Activated CD4-positive, alpha-beta T cell treated with anti-CD3 and anti-CD28 coated beads, Interleukin-2, amount 50 U/mL, for 16 hours (primary cell): ENCODE measurements at places on chromosomes 1 and 21.

- no peak for DNase-seq
Observed at GRCh38 chr1:183922197-183922596, 115.3 kb downstream of the COLGALT2 start.

DNA sequence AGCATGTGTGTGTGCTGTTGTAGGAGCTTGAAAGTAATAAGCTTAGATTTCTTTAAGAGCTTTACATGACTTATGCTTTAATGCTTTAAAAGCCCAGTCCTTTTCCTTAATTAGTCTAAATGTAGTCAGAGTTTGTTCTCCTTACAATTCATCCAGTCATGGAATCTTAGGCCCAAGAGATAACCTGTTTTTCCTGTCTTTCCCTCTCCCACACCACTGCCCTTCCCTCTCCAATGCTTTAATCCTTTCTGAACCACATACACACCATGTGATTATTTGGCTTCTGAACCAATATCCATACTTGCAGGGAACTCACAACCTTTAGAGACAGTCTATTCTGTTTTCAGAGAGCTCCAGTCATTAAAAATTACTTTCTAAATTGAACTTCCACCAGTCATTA lies 37.6 kb downstream of the ALG6 start:
- DNase-seq, result no peak

DNA sequence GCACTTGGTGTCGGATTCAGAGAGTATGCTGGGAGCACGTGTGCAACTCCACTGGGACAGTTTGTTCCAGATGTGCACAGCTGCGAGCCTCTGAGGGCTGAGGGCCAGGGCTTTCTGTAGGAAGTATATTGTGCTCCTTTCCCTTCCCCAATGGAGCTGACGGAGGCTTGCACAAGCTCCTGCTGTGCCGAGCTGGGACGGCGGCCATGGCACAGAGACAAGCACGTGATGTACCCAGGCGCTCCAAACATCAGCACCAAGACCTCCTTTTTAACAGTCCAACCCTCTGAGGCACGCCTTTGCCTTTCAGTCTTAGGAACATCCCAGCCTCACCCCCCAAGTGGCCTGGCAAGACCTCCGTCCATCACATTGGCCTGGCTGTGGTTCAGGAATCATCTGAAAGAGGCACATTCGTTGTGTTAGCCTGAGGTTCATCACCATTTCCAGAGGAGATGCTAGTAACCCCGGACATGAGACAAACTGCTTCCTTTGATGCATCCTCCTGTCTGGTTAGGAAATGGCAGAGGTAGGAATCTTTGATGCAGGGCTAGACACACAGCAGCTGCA lies 339.2 kb upstream of the KAZN start:
- no peak for DNase-seq

GRCh38 chr1:58162952-58163550 lies 383.5 kb downstream of the OMA1 start:
- DNase-seq, result peak; percentile 2

- DNase-seq, result no peak
Observed at GRCh38 chr1:179803918-179804317, 60.8 kb downstream of the FAM163A start.

DNA sequence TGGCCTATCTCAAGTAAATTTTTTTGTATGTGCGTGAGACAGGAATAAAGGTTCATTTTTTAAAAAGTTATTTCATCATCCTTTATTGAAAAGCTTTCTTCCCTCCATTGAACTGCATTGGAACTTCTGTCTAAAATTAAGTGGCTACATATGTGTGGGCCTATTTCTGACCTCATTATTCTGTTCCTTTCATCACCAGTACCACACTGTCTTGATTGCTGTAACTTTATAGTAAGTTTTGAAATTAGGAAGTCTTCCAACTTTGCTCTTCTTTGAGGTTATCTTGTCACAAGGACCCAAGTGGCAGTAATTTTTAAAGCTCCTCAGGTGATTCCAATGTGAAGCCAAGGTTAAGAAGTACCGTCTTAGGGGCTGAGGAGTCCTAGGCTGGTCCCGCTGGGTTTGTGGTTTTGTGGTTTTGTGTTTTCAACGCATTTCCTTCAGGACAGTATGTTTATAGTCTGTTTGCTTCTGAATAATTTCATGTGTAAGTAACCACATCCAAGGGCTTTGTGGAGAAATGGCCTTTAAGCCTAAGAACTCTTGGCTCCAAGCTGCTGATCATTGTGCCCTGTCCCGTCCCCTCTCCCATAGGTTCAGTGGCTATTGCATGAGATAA lies 12.4 kb upstream of the SCAF4 start:
- DNase-seq, result no peak

DNA sequence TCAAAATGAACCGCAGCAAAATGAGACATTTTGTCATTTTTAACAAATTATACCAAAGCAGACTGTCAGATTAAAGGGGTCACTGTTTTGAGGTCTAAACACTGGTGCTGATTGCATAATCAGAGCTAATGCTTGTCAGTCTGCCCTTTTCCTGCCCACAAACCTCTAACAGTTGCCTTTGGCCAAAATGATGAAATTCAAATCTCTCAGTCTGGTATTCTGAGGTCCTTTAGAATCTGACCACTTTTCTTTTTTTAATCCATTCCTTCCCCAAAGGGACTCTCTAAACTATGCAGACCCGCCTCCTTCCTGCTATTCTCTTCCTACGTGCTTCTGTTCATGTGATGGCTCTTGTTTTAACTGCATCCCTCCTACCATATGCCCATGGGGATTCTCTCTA lies 145.2 kb upstream of the SPATA6 start:
- DNase-seq, result no peak

- DNase-seq, result peak; percentile 95
Observed at GRCh38 chr1:25022361-25023189, 92.5 kb upstream of the RUNX3 start.

GRCh38 chr21:34126691-34127090 lies 53.3 kb downstream of the MRPS6 start:
- no peak for DNase-seq

DNA sequence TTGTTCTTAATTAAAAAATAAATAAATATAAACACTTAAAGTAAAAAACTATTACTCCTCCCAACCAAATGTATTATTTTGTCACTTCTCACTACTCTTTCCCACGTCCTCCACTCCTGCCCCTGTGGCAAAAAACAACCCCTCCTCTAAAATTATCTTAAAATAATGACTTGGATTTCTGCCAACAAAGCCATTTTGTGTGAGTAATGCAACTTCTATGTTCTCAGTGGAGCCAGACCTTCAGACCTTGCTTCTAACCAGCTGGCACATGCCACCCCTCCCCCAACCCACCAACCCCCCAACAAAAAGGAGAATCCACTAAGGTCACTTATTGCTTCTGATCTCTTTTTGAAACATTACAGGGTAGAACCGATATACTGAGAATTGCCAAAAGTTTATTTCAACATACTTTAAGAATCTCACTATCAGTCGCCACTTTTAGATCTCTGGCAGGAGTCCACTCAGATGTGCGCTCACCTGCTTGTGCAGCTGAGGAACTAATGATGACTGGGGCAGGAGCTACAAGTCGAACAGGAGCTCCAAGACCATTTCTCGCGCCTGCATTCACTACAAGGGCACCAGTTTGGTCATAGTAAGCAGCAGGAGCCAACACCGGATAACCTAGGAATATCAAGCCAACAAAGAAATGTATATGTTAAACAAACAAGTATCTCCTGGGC lies 58.3 kb upstream of the SDC3 start:
- no peak for DNase-seq

- DNase-seq, result no peak
Observed at GRCh38 chr1:68516066-68516465, 19.2 kb upstream of the DEPDC1 start.

- DNase-seq, result no peak
Observed at GRCh38 chr21:43016728-43017127, 42.4 kb downstream of the PKNOX1 start.

DNA sequence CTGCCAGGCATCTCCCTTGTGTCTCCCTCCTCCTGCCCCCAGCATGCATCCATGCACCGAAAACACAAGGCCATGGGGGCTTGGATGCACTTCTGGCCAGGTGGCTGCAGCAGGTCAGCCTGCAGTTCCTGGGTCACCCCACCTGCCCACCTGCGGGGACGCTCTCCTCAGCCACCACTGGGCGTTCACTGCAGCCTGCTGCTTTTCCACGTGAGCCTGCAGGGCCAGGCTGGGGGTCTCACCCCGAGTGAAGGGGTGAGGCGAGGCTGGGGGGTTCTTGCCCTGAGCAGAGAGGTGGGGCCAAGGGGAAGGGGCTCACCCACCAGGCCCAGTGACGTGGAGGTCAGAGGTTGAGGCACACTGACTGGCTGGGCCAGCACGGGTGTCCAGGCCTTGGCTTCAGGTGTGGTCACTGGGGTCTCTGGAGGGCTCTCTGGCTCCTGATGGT lies 64.6 kb downstream of the WNT9A start:
- DNase-seq, result no peak

DNA sequence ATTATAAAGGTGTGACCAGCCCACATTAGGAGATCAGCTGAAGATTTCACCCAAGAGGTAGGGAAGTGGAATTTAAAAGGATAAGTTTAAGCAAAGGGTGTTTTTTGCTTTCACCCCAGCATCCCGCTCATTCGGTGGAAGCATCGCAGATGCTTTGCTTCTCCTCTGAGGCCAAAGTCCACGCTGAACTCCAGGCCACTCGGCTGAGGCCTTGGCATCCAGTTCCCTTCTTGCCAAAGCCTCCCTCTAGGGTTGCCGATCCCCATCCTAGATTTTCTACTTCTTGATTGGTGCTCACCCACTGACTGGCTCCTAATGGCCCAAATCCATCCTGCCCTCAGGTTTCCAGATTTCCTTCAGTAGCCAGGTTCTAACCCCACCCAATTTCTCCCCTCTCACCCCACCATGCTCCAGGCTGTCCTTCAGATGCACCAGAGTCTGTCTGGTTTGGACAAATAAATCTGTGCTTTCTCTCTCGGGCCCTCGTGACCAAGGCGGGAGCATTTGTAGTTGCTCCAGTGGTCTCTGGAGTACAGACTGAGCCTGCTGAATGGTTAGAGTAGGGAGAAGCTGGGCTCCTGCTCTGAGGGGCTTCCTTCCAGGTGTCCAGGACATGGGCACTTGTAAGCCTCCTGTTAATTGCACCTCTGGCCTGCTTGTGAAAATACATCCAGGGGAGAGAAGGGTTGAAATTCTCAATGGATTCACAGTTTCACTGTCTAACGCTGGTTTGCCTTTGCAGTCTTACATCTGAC lies 193.2 kb downstream of the C1orf94 start:
- no peak for DNase-seq

GRCh38 chr1:31767225-31767624 lies 3.1 kb upstream of the ADGRB2 start:
- DNase-seq, result no peak

DNA sequence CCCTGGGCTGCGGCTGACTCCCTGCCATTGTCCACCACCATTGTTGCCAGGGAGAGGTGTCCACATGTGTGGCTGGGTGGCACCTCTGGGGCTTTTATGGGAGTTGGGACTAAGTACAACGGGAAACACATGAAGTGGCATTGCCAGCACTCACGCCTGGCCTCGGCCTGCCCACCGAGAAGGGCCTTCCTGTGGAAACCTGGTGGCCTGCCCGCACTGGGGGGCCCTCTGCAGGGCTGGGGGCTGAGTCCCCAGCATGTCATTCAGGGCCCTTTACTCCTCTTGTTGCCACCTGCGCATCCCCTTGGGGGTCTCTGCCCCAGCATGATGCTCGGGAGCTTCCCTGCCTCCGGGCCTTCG lies 35.5 kb upstream of the RUNX3 start:
- DNase-seq, result no peak

DNA sequence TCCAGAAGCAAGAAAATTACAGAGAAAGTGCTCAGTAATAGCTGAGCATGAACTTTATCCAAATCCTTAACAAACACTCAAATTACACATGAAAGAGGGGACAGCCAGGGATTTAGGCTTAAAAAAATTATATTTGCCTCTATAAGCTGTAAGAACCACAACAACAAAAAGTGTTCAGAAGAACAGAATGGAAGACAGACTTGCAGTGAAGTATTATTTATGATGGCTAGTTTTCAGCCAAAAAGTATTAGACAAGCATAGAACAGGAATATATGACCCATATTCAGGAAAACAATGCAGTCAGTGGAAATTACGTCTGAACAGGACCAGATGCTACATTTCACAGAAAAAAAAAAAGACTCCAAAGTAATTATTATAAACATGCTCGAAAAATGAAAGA lies 1246.3 kb downstream of the NCAM2 start:
- DNase-seq, result no peak

GRCh38 chr1:167360120-167360519 lies 139.4 kb downstream of the POU2F1 start:
- DNase-seq, result no peak

DNA sequence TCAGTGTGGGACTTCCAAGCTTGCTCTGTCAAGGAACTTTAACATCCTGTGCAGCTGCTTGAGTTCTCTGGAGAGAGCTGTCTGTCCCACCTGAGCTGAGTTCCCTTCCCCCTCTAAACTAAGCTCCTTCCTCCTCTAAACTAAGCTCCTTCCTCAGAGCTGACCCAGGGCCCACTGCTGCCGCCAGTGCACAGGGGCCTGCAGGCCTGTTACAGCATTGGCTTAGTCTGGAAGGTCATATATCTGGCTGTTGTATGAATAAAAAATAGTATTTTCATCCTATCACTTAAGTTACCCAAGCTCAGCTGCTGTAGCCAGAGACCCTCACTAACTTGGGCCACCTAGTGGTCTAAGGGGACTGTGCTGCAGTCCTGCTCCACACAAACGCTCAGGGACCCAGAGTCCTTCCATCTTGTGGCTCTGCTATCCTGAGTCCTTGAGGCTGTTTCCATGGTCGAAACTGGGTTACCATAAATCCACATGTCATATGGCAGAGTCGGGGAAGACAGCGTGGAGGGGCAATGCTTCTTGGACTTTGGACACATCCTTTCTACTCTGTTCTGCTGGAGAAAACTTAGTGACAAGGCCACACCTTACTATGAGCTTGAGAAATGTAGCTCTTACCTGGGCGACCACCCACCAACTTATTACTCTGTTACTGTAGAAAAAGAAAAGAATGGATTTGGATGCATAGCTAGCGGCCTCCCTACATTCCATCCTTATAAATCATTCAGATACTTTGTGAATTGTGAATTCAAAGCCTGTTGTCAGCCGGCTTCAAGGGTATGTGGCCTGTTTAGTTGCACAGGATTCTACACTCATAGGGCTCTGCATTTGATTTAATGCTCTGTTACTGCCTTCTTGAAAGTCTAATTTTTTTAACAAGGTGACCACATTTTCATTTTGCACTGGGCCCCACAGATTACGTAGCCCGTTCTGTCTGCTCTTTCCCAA lies 71.4 kb upstream of the GCLM start:
- DNase-seq, result no peak

DNA sequence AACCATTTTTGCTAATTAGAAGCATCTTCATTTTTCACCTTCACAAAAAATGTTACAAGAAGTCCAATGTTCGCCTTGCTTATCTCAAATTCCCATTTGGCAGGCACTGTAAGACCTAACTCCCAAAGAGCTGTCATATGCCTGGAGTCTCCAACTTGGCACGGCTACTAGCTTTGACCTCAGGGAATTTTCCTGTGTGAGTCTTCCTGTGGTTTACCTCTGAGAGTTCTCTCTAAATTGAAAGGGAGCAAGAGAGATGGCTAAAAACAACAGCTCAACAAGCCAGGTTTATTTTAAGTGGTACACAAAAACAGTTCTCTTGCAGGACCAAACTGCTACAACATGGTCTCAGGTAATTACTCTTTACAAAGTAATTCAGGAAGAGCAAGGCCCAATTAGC lies 756.0 kb upstream of the ADGRL2 start:
- DNase-seq, result no peak
